ENCODE measurements at places on chromosomes 4 and X.

DNA sequence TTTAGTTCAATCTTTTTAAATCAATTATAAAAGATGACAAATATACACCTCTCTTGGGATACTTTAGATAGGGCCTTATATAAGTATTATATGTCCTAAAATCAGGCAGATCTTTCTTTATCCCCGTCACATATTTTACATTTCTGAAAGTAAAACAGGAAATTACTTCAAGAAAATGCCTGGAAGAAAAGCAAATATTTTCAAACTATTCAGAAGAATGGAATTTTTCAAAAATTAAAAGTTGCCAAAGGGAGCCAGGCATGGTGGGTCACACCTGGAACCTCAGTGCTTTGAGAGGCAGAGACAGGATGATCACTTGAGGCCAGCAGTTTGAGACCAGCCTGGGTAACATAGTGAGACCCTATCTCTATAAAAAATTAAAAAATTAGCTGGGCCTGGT lies 34.4 kb downstream of the MGARP start:
- no peak for DNase-seq

- DNase-seq = no peak
Observed at GRCh38 chr4:108988464-108989195, 225.8 kb upstream of the ETNPPL start.

DNA sequence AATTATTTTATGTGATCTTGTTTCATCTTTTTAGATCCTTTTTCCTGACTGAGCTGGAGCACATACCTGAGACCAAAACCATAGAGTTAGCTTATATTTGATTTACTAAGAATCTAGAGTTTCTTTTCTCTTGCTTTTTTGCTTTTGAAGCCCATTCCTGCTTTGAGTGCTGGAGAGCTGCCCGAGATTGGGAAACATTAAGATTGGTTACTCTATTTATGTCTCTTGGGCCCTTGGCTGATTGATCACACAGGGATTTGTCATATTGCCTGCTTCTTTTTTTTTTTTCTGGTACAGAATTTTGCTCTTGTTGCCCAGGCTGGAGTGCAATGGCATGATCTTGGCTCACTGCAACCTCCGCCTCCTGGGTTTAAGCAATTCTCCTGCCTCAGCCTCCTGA lies 73.9 kb downstream of the REPS2 start:
- DNase-seq = no peak

GRCh38 chr4:39933671-39934590 lies 43.8 kb downstream of the PDS5A start:
- DNase-seq = no peak

GRCh38 chrX:106168107-106168506 lies at the start of gene PWWP3B:
PWWP3B (plus strand) TSS chrX:106168305; CDS start chrX:106205433, 37,128 bp downstream.
- no peak for DNase-seq

DNA sequence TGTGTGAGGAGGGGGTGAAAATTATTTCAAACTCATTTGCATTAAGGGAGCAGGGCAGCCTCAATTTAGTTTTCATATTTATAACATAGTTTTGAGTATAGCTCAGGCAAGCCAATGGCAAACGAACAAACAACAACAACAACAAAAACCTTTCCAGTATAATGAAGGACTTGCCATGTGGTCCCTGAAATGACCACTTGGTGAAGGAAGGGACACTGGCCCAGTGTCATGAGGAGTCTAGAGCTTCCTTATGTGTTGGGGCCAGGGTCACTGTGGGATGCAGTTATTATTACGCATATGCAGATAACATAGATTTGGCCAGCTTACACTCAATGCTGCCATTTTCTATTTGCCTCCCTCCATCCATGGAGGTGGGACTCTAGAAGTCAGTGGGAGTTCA lies 23.3 kb downstream of the NKX3-2 start:
- DNase-seq = no peak

GRCh38 chrX:106249706-106250379 lies 81.7 kb downstream of the PWWP3B start:
- DNase-seq = no peak
